Body of pancreas (tissue), 4 donors: ENCODE measurements at places on chromosomes 1 and 21.

DNA sequence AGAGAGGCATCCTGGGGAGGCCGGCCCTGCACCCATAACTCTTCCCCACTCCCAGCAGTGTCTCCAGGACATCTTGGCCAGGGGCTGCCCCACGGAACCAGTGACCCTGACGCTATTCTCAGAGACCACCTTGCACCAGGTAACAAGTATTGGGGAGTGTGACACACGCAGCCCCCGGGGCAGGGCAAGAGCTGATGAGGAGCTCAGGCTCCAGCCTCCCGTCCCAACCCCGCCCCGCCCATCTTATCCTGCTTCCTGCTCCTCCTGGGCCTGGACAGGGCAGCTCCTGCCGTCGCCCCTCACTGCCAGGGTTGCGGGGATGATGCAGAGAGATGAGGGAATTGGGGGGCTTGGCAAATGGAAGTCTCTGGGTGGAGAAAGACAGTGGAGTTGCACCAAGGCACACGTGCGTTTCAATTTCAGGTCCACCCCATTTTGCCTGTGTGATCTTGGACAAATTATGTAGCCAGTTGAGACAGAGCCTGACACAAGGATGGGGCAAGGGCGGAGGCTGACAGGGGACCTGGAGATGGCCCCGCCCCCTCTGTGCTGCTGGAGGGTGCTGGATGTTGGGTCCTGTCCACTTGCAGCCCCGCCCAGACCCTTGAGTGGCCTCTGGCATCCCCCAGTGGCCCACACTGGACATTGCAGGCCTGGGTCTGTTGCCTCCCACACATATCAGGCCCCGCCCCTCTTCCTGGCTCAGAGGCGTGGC lies 10.7 kb downstream of the CLCNKA start:
- DNase-seq, result peak; percentile 82

- DNase-seq, result no peak
Measured at GRCh38 chr1:88700425-88701013, 16.4 kb downstream of the PKN2 start.

- DNase-seq, result no peak
Measured at GRCh38 chr1:18358600-18358999, 122.1 kb upstream of the KLHDC7A start.

DNA sequence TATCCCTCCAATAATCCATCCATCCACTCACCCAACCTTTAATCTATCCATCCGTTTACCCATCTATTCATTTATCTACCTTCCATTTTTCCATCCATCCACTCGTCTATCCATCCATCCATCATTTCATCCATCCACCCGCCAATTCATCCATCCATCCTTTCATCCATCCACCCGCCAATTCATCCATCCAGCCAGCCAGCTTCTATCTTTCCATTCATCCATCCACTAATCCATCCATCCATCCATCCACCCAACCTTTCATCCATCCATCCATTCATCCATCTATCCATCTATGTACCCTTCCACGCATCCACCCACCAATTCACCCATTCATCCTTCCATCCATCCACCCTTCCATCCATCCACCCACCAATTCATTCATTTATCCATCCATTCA lies 10.5 kb upstream of the CASZ1 start:
- no peak for DNase-seq

DNA sequence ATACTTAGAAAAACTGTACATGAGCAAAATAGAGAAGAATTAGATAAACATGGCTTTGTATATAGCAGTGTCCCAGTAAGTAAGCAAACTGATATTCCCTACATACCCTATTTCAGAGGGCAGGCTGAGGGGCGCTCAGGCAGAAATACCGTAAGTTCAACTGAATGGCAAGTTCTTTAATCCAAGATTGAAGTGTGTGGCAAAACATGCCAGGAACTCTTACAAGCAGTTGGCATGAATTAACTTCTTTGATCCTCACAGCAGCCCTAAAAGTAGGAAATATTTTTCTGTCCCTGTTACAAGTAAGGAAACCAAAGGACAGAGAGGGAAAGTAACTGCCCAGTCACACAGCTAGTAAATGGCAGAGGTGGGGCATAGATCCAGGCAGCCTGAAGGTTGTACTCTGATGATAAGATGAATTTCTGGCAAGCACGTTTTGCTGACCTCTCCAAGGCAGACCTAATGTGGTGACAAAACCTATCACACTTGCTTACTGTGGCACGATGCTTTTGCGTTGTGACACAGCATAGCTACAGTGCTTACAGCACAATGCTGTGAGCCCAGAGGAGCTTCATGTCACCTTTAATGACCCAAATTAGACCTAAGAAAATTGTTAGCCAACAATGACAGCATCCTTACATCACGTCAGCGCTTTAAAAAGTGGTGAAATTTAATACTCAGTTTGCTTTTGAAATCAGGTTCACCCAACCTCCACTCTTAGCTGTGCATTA lies 35.0 kb upstream of the THEM4 start:
- no peak for DNase-seq

DNA sequence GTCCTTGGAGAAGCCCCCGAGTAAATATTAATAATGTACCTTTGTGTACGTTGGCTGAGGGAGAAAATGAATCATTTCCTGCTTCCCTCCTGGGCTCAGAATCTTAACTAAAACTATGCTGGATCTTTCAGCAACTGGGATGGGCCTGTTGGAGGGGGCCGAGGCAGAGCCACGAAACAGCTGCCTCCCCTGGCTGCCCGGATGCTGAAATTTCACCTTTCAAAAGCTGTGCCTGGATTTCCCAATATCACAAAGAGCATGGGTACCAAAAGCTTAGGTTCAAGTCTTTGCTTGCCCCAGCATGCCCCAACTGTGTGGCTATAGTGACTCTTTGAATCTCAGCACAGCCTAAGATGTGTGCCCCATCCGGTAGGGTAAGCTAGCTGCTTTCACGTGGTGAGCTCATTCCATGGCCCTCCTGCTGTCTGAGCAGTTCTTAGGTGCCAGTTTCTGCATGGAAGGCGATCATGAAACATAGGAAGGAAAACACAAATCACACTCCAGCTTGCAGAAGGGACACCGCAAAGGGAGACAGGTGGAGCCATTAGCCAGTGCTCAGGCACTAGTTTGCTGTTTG lies 473.5 kb downstream of the PTPRU start:
- DNase-seq, result no peak

GRCh38 chr1:28078680-28079626 lies 9.5 kb downstream of the EYA3 start:
- DNase-seq, result no peak
